ENCODE measurements at places on chromosomes 1 and 21.

DNA sequence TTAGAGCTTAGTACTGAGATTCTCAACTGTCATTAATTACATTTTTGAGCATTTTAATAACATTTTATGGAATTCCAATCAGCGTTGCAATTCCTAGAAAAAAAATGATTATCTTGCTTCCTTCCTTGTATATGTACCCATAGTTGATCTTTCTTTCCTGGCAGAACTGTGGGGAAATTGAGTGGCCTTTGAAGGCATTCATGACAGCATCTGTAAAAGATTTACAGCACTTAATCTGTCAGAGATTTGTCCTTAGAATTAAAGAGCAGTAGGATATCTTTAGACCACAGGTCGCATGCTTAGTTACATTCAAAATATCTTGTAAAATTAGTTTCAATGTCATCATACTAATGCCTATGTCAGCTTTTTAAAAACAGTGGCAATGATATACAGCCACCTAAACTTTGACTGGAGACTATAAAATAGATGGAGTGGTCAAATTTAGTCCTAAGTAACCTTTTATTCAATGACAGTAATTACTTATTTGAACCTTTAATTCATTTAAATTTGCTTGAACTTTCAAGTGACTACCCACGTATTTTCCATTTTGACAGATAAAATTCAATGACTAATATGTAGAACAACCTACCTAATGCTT, 692.0 kb downstream of the NCAM2 start:
- no peak for DNase-seq

DNA sequence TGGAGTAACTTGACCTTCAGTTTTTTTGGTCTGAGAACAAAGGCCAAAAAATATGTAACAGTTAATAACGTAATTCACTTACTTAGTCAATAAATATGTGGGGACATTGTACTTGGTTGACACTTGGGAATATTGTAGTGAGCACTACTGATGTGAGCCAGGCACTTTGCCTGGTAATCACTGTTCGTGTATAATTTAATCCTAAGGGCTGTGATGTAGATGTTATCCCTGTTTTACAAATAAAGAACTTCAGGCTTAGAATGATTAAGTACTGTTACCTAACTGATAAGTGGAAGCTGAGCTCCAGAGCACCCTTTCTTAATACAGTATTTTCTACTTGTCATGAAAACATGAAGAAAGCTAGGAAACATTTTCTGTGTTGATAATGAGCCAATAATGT, 28.0 kb downstream of the PTBP2 start:
- no peak for DNase-seq

GRCh38 chr1:42993502-42994136, 35.0 kb upstream of the SLC2A1 start:
- no peak for DNase-seq

GRCh38 chr1:181918880-181919525, 142.5 kb downstream of the ZNF648 start:
- no peak for DNase-seq

DNA sequence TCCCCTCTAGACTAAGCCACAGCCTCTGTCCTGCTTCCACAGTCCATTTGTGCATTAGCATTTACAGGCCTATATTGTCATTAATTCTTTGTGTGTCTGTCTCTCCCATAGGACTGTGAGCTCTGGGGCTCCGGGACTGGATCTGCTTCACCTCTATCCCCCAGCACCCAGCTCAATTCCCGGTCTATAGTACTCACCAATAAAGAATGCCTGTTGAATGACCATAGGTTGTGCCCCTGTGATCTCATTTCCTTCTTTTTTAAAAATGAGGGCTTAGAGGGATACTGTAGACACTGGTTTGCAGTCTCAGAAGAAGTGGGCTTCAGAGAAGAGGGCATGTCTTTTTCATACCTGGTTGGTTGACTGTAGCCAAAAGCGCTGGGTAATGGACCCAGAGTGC, 8.8 kb upstream of the POU3F1 start:
- DNase-seq: no peak

DNA sequence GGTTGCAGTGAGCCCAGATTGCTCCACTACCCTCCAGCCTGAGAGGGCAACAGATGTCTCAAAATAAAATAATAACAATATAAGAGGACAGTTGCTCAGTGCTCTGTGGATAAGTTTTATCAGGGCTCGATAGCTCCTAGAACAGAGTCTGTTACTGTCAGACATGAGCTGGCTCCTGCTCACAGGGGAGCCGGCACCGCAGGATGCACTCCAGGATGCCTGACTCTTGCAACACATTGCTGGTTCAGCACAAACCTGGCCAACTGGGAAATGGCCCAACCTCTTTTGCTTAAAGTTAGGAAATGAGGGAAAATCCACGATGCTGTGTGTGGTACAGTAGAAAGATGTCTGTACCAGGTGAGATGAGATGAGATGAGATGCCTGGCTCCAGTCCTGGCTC, 5.8 kb upstream of the CTSE start:
- no peak for DNase-seq

GRCh38 chr1:116503546-116504307, 67.1 kb downstream of the CD58 start:
- DNase-seq: no peak

- no peak for DNase-seq
These were observed 17.9 kb downstream of the SFT2D2 start for GRCh38 chr1:168243636-168244212.

GRCh38 chr21:41883582-41883981, 4.4 kb upstream of the PRDM15 start:
- DNase-seq: no peak

GRCh38 chr1:21262293-21263051, 27.8 kb downstream of the ECE1 start:
- peak; percentile 73 for DNase-seq

DNA sequence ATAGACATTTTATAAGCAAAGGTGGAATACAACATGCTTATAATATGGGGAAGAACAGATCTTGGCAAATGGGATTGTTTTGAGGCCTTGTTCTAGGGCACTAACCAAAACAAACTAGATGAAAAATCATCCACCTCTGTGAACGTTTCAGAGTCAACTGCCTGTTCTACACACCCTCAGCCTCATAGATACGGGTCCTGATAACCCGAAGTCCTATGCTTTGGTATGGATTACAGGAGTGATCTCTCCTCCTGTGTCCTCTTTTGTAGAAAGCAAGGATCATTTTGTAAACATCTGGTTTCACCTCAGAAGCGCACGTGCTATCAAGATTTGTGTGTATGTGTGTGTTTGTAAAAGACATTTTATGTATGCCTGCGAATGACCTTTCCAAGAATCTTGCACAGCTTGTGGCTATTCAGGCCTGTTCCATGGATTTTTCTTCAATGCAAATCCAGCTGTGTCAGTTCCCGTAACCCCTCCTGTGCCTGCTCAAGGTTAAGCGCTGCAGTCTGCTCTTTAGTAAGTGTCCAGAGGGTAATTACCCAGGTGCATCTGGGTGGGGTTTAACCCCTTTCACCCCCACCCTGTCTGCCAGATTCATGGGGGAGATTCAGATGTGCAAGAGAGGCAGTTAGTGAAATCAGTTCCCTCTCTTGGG, 132.4 kb downstream of the ROR1 start:
- no peak for DNase-seq

DNA sequence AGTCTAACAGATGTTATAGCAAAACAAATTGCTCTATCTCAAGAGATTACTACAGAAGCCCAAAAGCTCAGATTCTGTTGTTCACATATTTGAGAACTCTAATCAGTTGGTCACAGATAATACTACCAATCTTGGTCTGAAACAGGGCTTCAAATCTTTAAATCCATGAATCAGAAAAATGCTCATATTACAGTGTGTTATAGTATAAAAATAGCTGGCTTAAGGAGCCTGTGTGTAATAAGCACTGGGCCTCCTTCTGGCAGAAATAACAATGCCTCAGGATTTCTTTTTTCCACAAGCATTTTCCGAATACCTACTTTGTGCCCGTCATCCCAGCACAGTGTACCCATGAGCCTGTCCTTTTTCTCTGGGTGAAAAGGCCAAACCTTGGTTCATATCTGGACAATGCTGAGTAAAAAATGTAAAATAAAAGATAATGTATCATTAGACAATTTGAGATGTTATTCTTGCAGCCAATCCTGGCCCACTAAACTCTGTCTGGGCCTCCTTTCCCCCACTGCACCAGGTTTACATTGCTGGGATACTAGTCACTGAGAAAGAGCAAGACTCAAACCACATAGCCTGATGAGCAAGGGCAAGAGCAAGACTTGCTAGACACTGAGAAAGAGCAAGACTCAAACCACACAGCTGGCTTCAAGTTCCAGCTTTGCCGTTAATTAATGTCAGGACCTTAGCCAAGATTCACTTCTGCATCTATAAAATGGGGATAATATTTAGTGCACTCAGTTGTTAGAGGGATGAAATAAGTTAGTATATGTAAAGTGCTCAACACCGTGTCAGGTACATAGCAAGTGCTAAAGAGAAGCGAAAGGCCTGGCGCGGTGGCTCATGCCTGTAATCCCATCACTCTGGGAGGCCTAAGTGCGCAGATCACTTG, 17.0 kb upstream of the ADAR start:
- DNase-seq: no peak

DNA sequence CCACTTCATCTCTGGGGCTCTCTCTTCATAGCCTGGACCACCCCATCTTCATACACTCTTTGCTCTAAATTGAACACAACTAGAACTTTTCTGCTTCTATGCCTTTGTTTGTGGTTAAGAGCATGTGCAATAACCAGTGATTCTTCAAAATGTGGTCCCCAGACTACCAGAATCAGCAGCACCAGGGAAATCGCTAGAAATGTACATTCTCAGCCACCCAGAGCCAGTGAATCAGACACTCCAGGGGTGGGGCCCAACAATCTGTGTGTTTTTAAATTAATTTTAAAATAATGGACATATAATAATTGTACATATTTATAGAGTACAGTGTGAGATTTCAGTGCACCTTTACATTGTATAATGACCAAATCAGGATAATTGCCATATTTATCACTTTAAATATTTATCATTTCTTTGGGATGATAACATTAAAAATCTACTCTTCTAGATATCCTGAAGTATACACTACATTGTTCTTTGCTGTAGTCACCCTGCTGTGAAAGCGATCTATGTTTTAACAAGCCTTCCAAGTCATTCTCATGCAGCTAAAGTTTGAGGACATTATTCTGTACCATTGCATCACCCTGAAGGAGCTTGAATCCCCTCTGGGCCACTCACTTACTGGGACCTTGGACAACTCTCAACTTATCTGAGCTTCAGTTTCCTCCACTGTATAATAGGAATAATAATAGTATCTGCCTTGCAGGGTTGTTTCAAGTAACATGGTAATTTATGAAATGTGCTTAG, 10.8 kb downstream of the GRHL3 start:
- no peak for DNase-seq

DNA sequence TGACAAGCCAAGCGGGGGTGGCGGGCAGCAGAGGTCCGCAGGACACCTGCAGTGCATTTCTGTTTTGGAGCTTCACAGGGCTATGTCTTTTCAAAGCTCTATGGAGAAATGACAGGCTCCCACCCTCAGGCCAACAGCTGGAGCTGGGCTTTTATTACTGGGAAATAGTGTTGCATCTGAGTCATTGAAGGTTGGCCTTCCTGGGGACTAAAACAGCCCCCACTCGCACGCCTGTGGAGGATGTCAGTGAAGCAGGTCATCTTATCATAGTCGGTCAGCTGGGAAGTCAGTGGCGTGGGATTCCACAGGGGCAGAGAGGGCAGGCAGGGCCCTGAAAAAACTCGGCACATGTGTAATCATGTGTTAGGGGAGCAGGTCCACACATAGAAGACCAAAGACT, 55.3 kb downstream of the NTPCR start:
- no peak for DNase-seq

GRCh38 chr1:214389734-214390133, 108.8 kb downstream of the SMYD2 start:
- no peak for DNase-seq

GRCh38 chr1:181344091-181344490, 139.2 kb upstream of the CACNA1E start:
- DNase-seq: no peak

DNA sequence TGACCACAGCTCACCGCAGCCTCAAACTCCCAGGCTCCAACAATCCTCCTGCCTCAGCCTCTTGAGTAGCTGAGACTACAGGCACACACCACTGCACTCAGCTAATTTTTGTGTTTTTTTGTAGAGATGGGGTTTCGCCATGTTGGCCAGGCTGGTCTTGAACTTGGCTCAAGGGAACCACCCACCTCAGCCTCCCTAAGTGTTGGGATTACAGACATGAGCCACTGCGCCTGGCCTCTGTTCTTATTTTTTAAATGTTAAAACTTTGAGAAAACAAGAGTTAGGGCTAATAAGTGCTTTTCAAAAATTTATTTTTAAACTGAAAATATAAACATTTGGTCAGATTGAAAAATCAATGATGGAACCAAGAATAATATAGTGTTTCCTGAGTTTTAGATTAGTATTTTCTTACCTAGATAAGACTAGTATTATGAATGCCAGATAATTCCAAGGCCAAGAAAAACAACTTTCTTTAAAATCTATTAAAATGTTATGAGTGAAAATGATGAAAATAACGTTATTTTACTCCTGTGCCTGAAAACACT, 66.2 kb upstream of the S1PR1 start:
- DNase-seq: no peak

GRCh38 chr1:172109359-172109758, 268.1 kb downstream of the DNM3 start:
- DNase-seq: no peak

- no peak for DNase-seq
These were observed 213.4 kb downstream of the DISC1 start for GRCh38 chr1:231839999-231840398.

DNA sequence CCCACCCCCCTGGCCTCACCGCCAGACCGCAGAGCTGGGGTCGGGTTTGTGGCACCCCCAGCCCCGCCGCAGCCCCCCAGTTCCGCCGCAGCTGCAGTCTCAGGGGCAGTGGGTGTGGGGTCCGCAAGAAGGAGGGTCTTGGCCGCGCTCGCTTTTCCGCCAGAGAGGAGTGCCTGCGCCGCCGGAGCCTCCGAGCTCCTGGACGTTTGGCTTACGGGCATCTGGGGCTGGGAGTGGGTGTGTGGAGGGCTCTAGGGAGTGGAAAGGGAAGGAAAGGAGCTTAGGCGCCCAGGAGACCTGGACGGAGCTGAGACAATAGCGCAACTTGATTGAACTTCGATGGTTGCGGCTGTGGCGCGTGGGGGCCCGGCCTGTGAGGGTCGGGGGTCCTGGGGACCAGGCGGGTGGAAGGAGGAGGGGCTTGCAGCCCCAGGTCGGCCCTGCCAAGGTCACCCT, 88.8 kb upstream of the IPO9 start:
- peak; percentile 45 for DNase-seq
